Fibroblast of the aortic adventitia (primary cell): ENCODE measurements at places on chromosomes 4 and X. TPM values are rescaled to one million over a fixed set of nuclear protein-coding genes. Genes with fewer than 3 reads are reported as not detected.

DNA sequence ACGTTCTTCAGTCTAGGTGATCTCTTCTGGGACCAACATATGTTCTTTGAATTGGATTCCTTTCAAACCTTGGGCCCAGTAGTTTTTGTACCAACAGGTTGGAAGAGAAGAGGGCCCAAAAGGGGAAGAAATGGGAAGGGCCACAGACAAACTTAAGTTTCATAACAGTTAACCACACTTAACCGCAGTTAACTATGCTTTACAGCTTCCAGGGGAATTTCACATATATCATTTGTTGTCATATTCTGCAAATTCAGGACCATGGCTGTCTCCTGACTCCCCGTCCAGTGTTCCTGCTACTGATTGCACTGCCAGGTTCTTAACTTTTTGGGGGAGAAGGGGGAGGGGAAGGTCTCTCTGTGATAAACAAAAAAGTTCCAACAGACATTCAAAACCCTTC is 34.6 kb downstream of the RTL5 start:
- no peak for DNase-seq

DNA sequence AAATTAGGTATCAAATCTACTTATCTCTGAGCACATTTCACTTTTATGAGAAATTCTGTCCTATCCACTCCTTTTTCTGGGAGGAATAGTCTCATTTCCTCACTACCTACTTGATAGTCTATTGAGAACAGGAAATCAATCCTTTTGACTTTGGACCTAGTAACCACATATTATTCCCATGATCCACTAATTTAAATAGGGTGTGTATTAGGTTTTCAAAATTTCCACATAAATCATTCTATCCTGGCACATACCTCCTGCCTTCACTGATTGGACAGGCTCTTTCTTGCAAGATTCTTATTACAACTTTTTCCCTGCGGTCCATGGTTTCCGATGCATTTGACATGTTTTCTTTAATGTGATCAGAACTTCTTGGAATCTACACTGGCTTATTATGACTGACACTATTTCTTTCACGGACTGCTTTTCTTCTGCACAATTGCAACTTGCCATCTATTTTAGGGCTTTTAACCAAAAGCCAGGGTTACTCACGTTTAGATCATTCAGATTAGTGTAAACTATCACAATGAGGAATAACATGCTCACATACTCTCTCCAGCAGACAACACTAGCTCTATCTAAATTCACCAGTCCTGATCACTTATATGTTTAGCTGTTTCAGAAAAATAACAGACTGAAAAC is 419.9 kb upstream of the SLIT2 start:
- peak; percentile 86 for DNase-seq

DNA sequence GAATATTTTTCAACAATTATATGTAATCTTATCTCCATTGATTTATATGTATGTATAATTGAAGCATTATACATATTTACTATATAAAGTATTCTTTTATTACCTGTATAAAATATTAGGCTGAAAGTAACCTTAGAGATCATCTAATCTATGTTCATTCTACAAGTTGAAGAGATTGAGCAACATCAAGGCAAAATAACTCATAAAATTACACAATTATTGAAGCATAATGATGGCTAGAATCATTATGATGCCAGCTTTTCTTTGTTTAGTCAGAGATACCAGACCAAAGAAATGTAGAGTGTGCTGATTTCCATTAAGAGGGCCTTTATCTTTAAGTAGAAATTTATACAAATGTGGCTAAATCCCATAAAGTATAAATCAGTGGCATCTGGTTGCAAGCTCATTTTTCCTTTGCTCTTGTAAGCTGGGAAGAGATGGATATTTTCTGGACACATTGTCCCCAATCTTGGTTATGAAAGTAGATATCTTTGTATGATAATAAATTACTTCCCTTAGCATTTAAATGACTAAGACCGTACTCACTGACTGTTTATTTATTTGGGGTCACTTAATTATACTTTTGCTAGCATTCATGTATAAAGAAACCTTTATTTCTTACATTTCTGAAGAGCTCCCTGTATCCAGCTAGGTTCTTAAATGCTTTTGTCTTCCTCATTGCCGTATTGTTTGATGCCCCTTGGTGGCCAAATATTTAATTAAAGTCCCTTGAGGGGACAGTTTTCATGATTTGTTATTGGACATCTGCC is 339.8 kb downstream of the PCDH7 start:
- DNase-seq = peak; percentile 57

- no peak for DNase-seq
These were observed 84.8 kb upstream of the ZNF827 start for GRCh38 chr4:146023334-146023967.

DNA sequence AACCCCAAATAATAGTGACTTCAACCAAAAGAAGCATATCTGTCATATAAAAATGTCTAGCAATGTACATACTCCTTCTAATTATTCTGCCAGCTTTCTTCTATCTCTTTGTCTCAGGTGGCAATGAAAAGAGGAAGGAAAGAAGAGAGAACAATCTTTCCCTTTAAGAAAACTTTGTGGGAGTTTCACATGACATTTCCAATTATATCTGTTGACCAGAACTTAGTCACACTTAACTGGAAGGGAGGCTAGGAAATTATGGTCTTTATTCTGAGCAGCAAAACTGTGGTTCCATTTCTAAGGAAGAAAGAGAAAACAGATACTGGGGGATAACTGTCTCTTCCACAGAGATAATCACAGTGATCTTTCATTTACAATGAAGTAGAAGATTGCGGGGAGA is 12.9 kb upstream of the MAOA start:
- DNase-seq = peak; percentile 6

- no peak for DNase-seq
These were observed 6.2 kb downstream of the MYL5 start for GRCh38 chr4:680551-680927.

- peak; percentile 21 for DNase-seq
These were observed 56.8 kb downstream of the SEPSECS start for GRCh38 chr4:25103418-25103817.

DNA sequence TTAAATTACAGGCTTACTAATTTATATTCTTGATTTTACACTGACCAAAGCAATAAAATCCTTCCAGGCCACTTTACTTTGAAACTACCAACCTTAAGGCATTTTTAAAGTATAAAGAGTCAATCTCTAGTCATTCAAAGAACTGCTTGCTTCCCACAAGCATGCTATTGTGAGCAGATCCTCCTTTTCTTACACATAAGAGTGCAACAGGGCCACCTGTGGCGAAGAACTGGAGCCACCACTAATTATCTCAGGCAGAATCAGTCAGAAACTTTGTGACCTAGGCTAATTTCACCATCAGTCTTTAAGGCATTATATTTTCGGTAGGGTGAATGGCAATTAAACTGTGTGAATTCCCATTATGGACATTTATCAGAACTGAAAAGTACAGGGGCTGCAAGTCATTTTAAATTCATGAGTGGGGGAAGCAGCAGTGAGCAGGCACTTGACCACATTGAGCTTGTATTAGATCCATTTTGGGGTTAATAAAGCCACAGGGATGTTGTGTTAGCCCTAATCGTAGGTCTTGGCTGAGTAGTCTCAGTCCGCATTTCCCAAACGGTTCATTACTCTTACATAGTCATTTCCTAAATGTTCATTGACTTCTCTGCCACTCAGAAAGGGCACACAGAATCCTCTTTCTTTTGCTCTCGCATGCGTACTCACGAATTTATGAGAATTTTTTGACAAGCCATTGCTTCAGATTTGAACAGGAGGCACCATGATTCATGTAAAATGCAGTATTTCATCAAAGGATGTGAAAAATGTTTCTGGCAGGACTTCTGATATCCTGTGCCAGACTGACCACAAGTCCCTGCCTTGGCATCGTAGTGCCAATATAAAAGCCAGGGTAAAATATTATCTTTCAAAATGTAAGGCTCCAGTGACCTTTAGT is 39.8 kb downstream of the NPY2R start:
- DNase-seq = no peak

DNA sequence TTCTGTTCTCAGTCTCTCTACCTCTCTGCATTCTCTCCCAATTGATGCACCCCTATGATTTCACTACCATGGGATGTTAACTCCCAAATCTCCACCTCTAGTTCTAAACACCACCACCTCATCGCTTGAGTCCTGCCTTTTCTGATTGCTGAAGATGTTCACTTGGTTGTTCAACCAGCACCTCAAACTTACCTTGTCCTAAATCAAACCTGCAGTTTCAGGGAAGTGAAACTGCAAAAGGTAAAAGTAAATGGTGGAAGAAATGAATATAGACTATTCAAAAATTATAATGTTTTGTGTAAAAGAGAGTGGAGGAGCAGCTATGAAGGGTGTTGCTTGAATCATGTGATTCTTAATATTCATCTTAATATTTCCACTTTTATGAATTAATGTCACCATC is 91.0 kb downstream of the PDE5A start:
- DNase-seq = no peak

DNA sequence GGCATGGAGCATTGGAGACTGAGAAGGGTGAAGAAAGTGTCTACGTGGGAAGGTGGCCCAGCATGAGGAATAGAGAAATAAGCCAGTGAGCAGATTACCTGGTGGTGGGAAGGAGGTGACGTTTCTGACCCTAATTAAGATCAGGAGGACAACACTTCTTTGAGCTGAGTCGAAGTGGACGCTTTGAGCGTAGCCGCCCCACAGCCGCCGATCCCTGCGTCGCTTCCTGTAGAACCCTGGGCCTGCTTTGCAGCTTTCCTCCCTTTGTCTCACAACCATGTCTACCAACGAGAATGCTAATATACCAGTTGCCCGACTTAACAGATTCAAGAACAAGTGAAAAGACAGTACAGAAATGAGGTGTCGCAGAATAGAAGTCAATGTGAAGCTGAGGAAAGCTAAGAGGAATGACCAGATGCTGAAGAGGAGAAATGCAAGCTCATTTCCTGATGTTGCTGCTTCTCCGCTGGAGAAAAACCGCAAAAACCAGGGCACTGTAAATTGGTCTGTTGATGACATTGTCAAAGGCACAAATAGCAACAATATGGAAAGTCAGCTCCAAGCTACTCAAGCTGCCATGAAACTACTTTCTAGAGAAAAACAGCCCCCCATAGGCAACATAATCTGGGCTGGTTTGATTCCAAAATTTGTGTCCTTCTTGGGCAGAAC is 6.4 kb upstream of the ANTXR2 start:
- DNase-seq = no peak

DNA sequence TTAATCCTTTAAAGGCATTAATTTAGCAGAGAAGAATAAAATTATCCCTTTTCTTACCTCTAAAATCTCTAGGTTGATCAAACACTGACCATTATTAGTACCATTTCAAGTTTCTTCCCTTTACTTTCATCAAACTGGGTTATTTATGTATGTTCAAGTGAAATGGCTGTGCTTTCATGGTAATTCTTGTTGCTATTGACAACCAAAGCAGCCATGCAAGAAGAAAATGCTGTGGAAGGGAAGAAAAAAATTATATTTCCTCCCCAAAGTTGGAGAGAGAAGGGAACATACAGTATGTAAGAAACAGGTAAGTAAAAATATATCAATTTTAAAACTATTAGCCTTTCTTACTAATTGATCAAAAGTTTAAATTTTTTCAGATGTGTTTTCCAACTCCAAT is 16.2 kb downstream of the NPNT start:
- no peak for DNase-seq

- no peak for DNase-seq
These were observed 324.4 kb downstream of the UNC5C start for GRCh38 chr4:95224402-95224801.

DNA sequence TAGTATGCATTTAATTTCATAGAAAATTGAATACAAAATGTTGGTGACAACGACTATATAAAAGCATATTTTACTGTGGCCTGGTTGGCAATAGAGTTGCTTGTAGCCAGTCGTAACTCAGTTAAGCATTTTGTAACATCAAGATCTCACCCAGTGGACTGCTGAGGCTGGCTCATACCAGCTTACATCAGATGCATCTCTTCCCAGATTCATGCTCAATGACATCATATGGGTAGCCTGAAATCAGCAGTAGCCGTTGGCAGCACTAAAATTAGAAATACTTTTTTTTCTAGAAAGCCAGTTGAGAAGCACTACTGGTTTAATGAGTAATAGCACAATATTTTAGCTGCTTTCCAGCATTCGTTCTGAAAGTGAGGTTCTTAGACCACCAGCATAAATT is 341.2 kb downstream of the TECRL start:
- no peak for DNase-seq

DNA sequence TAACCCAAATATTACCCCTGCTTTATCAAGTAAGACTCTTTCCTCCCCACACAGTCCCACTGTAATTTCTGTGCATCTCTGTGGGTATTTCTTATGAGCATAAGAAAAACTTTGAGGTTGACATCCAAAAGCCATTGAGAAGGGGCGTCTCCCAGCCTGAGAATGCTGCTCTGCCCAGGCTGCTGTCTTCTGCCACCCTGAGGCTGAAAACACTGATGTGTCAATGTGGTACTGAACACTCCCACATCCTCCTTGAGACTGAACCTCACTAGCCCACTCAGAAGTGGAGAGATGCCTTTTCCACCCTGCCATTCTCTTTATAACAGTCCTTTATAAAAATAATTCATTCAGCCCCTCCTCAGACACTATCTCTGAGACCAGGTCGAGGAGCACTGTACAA is 120.8 kb downstream of the SMIM20 start:
- no peak for DNase-seq

DNA sequence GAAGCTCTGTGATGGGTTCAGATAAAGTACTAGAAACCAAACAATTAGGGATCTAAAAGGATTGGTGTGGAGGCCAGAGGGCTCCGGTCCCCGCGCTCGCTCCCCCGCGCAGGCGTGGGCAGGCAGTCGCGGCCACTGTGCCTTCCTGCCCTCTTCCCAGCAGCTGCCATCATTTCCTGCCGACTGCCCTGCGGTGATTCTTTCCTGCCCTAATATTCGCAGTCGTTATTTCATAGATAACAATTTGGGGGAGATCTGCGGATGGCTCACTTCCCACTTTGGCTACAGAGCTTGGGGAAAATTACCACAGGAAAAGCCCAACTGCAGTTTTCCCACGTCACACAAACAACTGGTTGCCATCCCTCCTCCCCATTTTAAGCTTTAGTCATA is 2.2 kb downstream of the GRIA2 start:
- no peak for DNase-seq

GRCh38 chr4:1330761-1331590 is 16.0 kb upstream of the UVSSA start:
- DNase-seq = no peak

SLC7A11 gene
- total RNA-seq = 21.8 and 118 TPM in 2 replicates

NAA11 gene
- total RNA-seq = not detected in 2 replicates

CT47C1 gene
- not detected in 2 replicates for total RNA-seq

IL2 gene
- not detected in 2 replicates for total RNA-seq

ARHGEF6 gene
- 8.2 and 10.0 TPM in 2 replicates for total RNA-seq

NR3C2 gene
- 2.4 and 4.7 TPM in 2 replicates for total RNA-seq

XG gene
- 13.8 and 50.4 TPM in 2 replicates for total RNA-seq

FGF13 gene
- total RNA-seq = 5.6 and 26.5 TPM in 2 replicates

TMSB15B gene
- total RNA-seq = 7.0 and 7.6 TPM in 2 replicates

CETN2 gene
- total RNA-seq = 65.7 and 209 TPM in 2 replicates

GYPA gene
- total RNA-seq = not detected in 2 replicates
